ENCODE measurements at places on chromosomes 11 and 22.

GRCh38 chr11:94823102-94823732, 55.1 kb downstream of the AMOTL1 start:
- no peak for DNase-seq

- DNase-seq = no peak
Measured at GRCh38 chr22:17945156-17945887, 79.0 kb downstream of the MICAL3 start.

DNA sequence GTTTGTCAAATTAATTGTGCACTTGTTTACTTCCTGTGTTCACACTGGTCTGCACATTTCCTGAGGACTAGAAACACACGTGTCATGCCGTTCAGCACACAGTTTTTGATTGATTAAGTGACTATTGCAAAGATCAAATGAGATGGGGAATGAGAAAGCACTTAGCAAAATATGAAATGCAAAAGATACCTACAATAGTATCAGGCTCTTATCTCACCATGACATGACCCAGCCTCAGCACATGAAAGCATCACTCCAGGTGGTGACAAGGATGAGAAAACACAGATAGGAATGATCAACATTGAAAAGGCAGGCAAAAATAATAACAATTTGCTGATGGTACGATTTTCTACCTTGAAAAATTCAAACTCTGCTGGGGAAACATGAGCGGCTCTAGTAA, 42.1 kb upstream of the TP53I11 start:
- DNase-seq = no peak

- no peak for DNase-seq
Measured at GRCh38 chr11:11163236-11163635, 189.8 kb downstream of the CSNK2A3 start.

DNA sequence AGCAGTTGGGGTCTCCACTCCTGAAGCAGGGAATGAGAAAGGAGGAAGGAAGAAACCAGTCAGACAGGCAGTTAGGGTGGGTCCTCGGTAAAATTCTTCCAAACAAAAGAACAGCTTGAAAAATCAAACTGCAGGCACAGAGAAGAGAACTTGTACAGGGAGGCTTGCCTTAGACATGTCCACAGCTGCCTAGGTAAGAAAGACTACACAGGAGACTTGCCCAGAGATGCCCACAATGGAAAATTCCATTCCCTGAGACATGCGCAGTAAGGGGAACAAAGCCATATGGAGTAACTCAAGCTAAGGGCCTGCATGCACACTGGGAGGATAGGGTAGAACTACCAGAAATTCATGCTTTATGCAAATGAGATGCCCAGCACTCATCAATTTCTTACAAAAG, 9.8 kb downstream of the KCNJ11 start:
- DNase-seq = no peak
